ENCODE measurements at places on chromosomes 6 and 20. TPM values are rescaled to one million over a fixed set of nuclear protein-coding genes. Genes with fewer than 3 reads are reported as not detected.

DNA sequence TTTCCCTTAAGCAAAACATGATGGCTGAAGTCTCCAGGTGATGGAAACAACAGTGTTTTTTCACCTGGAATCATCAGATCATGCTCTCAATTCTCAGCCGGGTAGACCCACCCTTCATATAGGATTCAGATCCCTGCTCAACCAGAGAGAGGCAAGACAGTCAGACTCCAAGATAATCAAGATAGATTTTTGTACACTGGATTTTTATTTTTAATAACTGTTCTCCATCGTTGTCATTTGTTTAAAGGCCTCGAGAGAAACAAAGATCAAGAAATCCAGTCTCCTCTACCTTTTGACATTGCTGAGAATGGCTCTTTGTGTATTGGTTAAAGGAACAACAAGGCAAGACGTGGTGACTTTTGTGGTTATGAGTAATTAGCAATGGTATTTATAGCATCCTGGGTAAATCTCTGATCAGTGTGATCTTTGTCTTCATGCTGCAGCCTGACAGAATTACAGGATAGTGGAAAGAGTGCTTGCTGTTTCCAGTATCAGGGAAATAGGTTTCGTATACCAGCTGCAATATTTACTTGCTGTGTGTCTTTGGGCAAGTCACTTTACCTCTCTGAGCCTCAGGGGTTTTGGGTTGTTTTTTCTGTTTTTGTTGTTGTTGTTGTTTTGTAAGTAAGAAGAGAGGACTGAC lies 29.9 kb downstream of the ID4 start:
- no peak for DNase-seq

GRCh38 chr20:19566226-19566945 lies 191.7 kb upstream of the RIN2 start:
- no peak for DNase-seq

GRCh38 chr20:49630396-49630951 lies 62.5 kb upstream of the PTGIS start:
- DNase-seq = no peak

- no peak for DNase-seq
These were observed 730 bp downstream of the INSM1 start for GRCh38 chr20:20368418-20369249.

DNA sequence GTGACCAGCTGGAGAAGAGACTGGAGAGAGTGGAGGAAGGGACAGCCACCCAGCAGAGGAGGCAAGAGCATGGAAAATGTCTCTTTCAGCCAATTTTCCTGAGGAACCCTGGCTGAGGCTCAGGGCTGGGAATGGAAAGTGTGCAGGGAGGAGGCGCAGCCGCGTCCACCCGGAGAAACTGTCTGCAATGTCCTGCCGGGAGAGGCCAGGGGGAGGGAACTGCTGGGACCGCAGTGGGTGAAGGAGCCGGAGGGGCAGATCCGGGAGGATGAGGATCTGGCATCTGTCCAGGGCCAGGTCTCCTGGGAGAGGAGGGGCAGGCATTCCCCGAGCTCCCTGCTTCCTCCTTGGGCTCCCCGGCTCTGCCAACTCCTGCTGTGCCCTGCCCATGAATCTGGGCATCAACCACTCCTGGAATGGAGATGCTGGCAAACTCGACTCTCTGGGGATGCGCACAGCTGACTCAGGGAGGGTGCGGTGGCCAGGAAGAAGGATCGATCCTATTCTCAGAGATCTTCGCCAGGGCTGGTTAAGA lies 17.4 kb upstream of the HM13 start:
- peak; percentile 86 for DNase-seq

The BCAS1 gene
- total RNA-seq = not detected
